ENCODE measurements at places on chromosomes 4 and X. TPM values are rescaled to one million over a fixed set of nuclear protein-coding genes. Genes with fewer than 3 reads are reported as not detected.

NEK1 gene
- 17.0 TPM for total RNA-seq

FAT4 gene
- 17.8 TPM for total RNA-seq

AGA gene
- 61.8 TPM for total RNA-seq

GRCh38 chr4:38574559-38575333, 89.3 kb upstream of the KLF3 start:
- no peak for DNase-seq
- no peaks in the 10 kb centered on the region for H3K36me3 ChIP-seq
- no peaks in the 10 kb centered on the region for H3K27me3 ChIP-seq
- H3K4me1 ChIP-seq = no peaks in the 10 kb centered on the region

RRH gene
- total RNA-seq = under 0.01 TPM

DNA sequence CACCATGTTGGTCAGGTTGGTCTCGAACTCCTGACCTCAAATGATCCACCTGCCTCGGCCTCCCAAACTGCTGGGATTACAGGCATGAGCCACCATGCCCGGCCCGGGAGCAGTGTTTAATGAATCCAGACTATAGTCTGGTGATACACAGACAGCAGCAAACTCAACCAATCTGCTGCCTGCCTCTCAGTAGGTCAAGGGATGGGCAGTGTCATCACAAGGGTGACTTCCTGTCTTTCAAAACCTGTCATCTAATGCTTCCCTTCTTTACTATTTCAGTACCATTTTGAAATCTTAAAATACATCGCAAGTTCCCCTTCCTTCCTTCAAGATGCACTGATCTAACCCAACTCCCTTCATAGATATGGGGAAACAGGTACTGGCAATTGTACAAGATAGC, 8.4 kb downstream of the RPL39 start:
- H3K4me1 ChIP-seq = no peaks in the 10 kb centered on the region
- no peak overlapping the region for H3K4me3 ChIP-seq
- no peaks in the 10 kb centered on the region for H3K36me3 ChIP-seq
- H3K27ac ChIP-seq = no peak overlapping the region

DNA sequence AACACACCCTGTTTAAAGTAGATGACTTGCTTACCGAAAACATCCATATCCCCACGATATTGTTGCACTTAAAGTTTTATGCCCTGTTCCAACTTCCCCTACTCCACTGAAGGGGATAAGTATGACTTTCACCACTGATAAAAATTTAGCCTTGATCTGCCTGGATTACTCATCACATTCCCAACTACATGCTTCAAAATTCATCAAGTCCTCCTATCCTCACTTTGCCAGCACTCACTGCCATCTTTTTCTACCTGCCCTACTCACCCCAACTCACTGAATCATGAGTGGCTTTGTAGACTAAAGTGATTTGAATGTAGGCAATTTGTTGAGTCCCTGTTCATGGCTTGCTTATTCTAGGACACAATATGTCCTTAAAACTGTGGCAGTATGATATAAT, 12.2 kb upstream of the GPRIN3 start:
- no peaks in the 10 kb centered on the region for H3K36me3 ChIP-seq
- no peaks in the 10 kb centered on the region for H3K27me3 ChIP-seq
- H3K4me3 ChIP-seq = no peak overlapping the region
- peaks cover 2% of the 10 kb centered on the region for H3K4me1 ChIP-seq
- no peak overlapping the region for H3K27ac ChIP-seq

DNA sequence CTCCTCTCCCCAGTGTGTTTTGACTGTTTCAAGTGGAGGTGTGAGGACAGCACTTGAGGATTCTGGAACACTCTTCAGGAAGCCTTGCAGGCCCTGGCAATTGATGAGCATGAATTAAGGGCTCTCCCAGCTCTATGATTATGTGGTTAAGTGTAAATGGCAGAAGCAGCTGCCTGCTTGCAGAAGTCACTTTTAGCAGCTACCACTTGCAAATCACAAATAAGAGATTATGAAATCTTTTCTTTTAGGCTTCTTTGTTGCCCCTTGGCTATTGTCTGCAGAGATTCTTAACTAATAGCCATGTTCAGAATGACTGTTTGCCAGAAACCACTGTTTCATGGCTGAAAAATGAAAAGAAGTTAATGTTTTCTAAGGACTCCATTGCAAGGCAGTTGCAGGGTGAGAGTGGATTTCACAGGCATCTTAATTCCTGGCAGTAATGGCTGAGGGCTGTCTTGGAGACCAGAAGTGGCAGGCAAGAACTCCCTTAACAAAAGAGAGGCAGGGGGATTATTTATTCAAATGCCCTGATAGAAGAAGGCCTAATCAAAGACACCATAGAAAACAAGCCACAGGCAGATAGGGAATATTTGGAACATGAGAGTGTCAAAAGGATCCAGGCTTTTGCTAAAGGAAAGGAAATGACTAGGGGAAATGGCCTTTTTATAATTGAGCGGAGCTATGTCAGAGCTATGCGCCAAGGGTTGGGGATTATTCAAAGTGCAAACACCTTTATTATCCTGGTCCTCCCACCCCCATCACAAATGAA, 8.3 kb upstream of the HOPX start:
- no peak for DNase-seq
- H3K36me3 ChIP-seq = no peaks in the 10 kb centered on the region
- H3K27me3 ChIP-seq = peaks cover 14% of the 10 kb centered on the region
- H3K27ac ChIP-seq = no peak overlapping the region
- no peaks in the 10 kb centered on the region for H3K4me1 ChIP-seq

GRCh38 chrX:145524931-145525330, 277.6 kb downstream of the SPANXN1 start:
- no peaks in the 10 kb centered on the region for H3K4me1 ChIP-seq
- DNase-seq = no peak
- H3K36me3 ChIP-seq = no peaks in the 10 kb centered on the region
- no peak overlapping the region for H3K4me3 ChIP-seq
- no peaks in the 10 kb centered on the region for H3K27me3 ChIP-seq

GRCh38 chr4:153655928-153656327, 28.2 kb upstream of the TLR2 start:
- H3K27me3 ChIP-seq = no peaks in the 10 kb centered on the region
- peak; percentile 8 for DNase-seq
- no peak overlapping the region for H3K27ac ChIP-seq
- no peaks in the 10 kb centered on the region for H3K4me1 ChIP-seq
- no peak overlapping the region for H3K4me3 ChIP-seq

DNA sequence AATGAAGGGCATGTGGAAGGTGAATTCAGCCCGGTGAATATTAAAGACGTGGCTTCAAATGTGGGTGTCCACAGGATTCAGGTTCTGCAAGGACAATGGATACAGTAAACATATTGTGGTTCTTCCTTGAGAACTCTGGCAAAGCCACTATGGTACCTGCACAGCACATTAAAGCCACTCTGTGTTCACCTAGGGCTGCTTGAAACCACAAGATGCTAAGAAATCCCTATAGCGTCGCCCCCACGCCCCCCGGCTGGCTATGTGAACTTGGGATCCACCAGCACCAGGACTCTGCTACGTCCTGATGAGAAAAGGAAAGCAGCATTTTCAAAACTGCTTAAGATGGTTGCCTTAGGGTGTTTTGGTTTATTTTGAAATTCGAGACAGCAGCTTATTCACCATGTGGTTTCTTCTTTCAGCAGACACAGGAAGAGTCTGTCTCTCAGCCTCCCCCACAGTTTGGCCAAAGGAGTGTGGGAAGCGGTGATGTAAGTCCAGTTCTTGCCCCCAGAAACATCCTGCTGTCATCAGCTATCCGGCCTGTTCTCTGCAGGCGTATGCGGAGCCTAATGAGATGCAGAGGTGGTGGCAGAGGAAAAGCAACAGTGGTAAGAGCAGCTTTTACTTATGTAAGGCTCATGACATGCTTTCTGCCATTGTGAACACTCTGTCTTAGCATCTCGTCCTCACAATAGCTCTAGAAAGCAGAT, 111.5 kb downstream of the AFAP1 start:
- DNase-seq = peak; percentile 99
- peak overlapping the region; percentile 36 for H3K4me3 ChIP-seq
- H3K36me3 ChIP-seq = peaks cover 2% of the 10 kb centered on the region

DNA sequence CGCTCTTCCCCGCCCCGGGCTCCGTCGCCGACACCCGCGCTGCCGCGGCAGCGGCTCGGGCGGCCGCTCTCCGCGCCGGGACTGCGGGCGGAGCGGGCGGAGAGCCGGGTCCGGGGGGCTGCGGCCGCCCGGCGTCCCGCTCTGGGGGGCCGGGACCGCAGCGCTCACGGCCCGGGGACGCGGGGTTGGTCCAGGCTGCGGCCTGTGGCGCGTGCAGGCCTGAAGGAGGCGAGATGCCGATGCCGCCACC, 492 bp downstream of the GALNT7 start:
- H3K4me3 ChIP-seq = peak overlapping the region; percentile 89
- no peaks in the 10 kb centered on the region for H3K27me3 ChIP-seq
- peak overlapping the region; percentile 65 for H3K27ac ChIP-seq
- DNase-seq = no peak
- no peaks in the 10 kb centered on the region for H3K36me3 ChIP-seq
- H3K4me1 ChIP-seq = peaks cover 5% of the 10 kb centered on the region

SASH3 gene
- not detected for total RNA-seq

TRIM75 gene
- not detected for total RNA-seq

GRCh38 chr4:1075809-1076699, 37.3 kb downstream of the RNF212 start:
- H3K4me3 ChIP-seq = no peak overlapping the region
- peaks cover 15% of the 10 kb centered on the region for H3K27me3 ChIP-seq
- H3K36me3 ChIP-seq = no peaks in the 10 kb centered on the region

- DNase-seq = no peak
- no peaks in the 10 kb centered on the region for H3K4me1 ChIP-seq
- H3K27ac ChIP-seq = no peak overlapping the region
- no peaks in the 10 kb centered on the region for H3K36me3 ChIP-seq
Observed at GRCh38 chrX:118220509-118220908, 103.9 kb upstream of the KLHL13 start.

- no peaks in the 10 kb centered on the region for H3K27me3 ChIP-seq
- no peaks in the 10 kb centered on the region for H3K4me1 ChIP-seq
- H3K27ac ChIP-seq = no peak overlapping the region
- H3K36me3 ChIP-seq = no peaks in the 10 kb centered on the region
Observed at GRCh38 chrX:129793604-129794191, 13.9 kb downstream of the SASH3 start.

GRCh38 chrX:123184866-123185276, 793 bp downstream of the GRIA3 start:
- H3K4me1 ChIP-seq = no peaks in the 10 kb centered on the region
- no peaks in the 10 kb centered on the region for H3K36me3 ChIP-seq
- H3K27me3 ChIP-seq = peaks cover 5% of the 10 kb centered on the region
- no peak overlapping the region for H3K27ac ChIP-seq
- H3K4me3 ChIP-seq = peak overlapping the region; percentile 49
- no peak for DNase-seq

DNA sequence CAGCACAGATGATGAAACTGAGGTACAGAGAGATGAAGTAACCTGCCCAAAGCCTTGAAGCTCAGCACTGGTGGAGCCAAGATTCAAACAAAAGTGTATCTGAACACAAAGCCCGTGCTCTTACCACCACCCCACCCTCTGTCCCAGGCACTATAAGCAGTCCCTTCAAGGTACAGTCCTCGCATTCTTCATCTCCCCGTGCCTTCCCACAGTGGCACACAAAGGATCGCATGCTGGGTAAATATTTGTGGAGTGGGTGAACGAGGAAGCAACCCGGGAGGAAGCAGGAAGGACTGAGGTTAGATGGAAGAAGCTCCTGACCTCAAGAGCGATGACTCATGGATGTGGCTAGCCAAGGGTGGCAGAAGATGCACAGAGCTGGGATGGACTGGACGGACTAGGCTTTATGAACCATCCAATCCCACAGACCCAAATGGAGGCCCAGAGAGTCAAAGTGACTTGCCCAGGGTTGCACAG, 18.4 kb downstream of the IQSEC2 start:
- H3K4me1 ChIP-seq = peaks cover 22% of the 10 kb centered on the region
- DNase-seq = peak; percentile 53
- no peaks in the 10 kb centered on the region for H3K27me3 ChIP-seq
- H3K27ac ChIP-seq = no peak overlapping the region
- H3K36me3 ChIP-seq = no peaks in the 10 kb centered on the region

DNA sequence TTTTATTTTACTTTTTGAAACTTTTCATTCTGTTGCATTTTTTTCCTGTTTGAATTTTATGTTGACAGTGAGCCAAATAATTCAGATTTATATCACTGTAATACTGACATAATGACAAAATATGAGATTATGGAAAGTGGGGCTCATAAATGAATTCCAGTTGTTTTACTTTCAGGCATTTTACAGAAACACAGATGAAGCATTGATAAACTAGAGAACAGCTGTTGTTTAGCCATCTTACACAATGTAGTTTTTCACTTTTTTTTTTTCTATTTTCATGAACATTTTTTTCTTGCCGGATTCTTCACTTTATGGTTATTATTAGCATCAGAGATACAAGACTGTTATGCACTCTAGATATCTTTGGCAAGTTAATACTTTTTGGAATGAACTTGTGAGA, 91.7 kb upstream of the PAQR3 start:
- no peak for DNase-seq
- no peak overlapping the region for H3K4me3 ChIP-seq
- no peaks in the 10 kb centered on the region for H3K4me1 ChIP-seq
- H3K27me3 ChIP-seq = no peaks in the 10 kb centered on the region

DNA sequence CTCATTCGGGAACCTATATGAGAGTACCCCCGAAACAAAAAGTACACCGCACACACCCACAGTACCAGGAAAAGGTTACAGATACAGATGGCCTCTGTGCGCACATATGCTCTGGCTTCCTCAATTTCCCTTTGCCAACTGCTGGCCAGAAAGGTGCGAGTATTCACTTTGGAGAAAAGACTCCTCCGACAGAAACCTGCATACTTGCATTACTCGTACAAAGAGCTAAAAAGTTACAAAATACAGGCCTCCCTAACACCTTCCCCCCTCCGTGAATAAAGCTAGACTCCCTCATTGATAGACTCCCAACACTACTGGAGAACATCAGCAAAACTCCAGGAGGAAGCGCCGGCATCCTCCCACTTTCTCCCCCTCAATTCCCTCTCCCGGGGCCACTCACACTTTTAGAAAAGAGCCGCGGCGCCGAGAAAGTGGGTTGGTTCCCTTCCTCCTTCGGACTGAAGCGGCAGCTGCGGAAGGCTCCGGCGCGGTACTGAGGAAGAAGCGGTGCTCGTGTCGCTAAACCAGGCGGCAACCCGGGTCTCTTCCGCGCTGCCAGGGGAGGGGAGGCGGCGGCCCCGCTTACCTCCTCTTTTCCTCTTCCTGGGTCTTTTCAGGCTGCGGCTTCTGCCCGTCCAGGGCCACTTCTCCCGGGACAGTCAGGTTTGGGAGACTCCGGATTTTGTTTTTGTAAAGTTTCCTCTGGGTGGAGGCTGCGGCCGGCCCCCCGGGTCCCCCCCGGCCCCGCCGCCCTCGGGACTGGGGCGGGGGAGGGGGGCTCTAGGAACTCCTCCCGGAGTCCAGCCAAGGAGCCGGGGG, 1.1 kb downstream of the FBXW7 start:
- peak; percentile 14 for DNase-seq
- H3K4me1 ChIP-seq = peaks cover 3% of the 10 kb centered on the region
- H3K27me3 ChIP-seq = no peaks in the 10 kb centered on the region
- peak overlapping the region; percentile 72 for H3K4me3 ChIP-seq
- no peaks in the 10 kb centered on the region for H3K36me3 ChIP-seq

RNF212 gene
- total RNA-seq = 0.66 TPM
